ENCODE measurements at places on chromosomes 11 and 22. TPM values are rescaled to one million over a fixed set of nuclear protein-coding genes. Genes with fewer than 3 reads are reported as not detected.

GRCh38 chr11:118649941-118650340 lies 29.5 kb downstream of the TREH start:
- DNase-seq, result no peak

DNA sequence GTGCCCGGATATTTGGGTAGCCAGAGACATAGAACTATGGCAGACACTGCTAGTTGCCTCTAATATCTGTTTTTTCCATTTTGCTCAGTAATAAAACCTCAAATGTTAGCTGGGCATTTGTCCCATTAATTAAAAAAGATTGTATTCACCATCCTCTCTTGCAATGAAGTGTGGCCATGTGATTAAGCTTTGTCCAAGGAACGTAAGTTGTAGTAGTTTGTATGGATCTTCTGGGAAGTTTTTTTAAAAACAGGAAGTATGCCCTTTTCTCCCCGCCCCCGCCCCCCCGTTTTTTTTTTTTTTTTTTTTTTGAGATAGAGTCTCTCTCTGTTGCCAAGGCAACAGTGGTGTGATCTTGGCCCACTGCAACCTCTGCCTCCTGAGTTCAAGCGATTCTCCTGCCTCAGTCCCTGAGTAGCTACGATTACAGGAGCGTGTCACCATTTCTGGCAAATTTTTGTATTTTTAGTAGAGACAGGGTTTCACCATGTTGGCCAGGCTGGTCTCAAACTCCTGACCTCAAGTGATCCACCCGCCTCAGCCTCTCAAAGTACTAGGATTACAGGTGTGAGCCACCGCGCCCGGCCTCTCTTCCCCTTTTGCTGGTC lies 1.7 kb upstream of the TMEM135 start:
- no peak for DNase-seq

Gene TECTA
- total RNA-seq, result 0.11 TPM

GRCh38 chr11:76823481-76824028 lies 37.2 kb upstream of the ACER3 start:
- peak; percentile 95 for DNase-seq

DNA sequence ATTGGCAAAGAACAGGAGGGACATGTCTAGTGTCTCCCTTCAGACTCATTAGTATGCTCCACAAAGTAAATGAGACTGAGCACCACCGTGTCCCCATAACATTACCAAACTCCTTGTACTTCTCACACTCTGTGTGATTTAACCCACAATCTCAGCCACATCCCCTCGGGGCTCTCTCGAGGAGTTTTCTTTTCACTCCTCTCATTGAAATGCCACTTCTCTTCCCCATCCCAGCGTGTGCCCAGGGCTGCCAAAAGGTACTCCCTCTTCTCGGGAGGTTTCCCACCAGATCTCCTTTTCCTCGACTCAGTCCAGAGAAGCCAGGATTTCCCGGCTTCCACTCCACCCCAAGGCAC lies 1.1 kb downstream of the RBFOX2 start:
- DNase-seq, result no peak

Gene APOL1
- 1.8 TPM for total RNA-seq

- no peak for DNase-seq
Observed at GRCh38 chr22:46650078-46650810, 30.1 kb downstream of the GRAMD4 start.

- no peak for DNase-seq
Observed at GRCh38 chr11:131928992-131929391, 558.6 kb downstream of the NTM start.

- DNase-seq, result no peak
Observed at GRCh38 chr11:116596346-116597260, 176.2 kb downstream of the BUD13 start.

Gene ELMOD1
- total RNA-seq, result not detected

- DNase-seq, result peak; percentile 94
Observed at GRCh38 chr22:33726294-33726734, 194.0 kb downstream of the LARGE1 start.

Gene ANKK1
- total RNA-seq, result 1.4 TPM

GRCh38 chr11:75371949-75372876 lies 20.8 kb upstream of the ARRB1 start:
- no peak for DNase-seq

DNA sequence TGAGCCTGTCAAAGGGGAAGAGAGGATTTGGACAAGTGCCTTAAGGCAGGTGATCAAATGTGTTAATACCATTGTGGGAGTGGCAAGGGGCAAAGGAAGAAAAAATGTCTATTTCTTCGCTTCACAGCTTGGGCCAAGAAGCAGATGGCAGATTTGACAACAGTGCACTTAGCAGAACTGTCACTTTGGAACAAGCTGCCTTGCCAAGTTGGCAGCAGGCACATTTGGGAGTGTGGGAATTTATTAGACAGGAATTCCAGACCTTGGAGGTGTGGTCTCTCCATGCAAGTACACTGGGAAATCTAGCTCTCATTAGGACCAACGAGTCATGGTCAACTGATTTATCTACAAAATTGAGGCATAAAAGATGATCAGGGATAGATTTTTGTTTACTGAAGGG lies 265.1 kb downstream of the NELL1 start:
- no peak for DNase-seq

DNA sequence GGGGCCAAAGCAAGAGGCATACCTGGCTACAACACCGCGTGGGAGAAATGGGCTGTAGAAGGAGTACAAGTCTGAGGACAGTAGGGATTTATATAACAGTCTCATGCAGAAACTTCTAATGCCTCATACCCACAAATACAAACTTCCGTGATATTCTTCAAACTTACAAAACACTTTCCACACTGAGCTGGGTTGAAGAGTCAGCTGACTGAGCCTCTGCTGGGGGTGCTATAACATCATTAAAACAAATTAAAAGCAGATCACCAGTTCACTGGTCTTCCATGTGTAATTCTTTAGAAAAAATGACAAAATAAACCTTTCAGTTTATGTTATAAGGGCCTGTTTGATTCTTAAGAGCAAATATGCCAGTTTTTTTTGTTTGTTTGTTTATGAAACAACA lies 92.0 kb downstream of the MUC15 start:
- no peak for DNase-seq

DNA sequence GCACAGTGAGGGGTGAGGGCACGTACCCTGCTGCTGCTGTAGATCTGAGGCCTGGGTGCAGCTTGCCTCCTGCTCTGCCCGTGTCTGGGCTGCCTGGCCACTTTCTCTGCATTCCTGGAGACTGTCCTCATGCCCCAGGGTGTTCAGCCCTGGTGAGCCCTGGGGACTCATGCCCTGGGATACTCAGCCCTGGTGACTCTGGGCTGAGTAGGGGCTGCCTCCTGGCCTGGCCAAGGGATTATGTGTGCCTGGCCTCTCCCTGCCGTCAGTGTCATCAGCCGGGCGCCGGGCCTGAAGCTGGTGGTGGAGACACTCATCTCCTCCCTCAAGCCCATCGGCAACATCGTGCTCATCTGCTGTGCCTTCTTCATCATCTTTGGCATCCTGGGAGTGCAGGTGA lies 94.7 kb downstream of the CACNA1I start:
- DNase-seq, result no peak

Gene RAC2
- 75.9 TPM for total RNA-seq

DNA sequence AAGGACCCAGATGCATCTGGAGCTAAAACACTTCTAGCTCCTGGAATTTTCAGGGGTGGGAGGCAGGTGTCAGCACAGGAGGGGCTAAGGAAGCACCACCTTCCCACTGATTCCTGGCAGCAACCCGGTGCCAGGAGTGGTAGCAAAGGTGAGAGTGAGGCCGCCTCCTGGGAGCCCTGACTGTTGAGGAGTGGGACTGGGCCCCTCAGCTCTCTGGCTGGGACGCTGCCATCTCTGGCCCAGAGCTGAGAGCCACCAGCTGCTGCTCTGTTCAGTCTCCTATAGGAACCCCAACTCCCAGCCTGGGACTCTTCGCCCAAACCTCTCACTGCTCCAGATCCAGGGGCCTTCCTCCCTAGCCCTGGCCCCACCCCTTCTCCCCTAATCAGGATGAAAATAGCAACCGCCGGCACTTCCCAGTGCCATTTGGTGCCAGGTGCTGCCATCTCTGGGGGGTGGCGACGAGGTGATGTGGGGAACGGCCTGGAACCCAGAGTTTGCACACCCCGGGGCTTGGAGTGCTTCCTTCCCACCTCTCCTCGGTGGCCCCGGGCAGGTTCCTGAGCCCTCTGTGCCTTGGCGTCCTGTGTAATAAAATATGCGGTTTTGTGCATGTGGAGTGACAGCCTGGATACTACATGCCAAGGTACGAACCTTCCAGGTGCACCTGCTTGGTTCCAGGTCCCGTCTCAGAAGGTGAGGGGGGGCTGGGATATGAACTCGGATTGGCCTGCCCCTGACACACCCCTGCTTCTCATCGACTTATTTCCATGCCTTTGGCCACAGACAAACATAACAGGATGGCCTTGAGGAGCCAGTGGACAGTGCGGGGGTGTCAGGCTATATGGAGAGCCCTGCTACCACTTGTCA lies 35.7 kb upstream of the CELSR1 start:
- DNase-seq, result no peak

GRCh38 chr11:108368134-108368533 lies 99.2 kb downstream of the C11orf65 start:
- DNase-seq, result peak; percentile 30

Gene TMEM191C
- 0.46 TPM for total RNA-seq

DNA sequence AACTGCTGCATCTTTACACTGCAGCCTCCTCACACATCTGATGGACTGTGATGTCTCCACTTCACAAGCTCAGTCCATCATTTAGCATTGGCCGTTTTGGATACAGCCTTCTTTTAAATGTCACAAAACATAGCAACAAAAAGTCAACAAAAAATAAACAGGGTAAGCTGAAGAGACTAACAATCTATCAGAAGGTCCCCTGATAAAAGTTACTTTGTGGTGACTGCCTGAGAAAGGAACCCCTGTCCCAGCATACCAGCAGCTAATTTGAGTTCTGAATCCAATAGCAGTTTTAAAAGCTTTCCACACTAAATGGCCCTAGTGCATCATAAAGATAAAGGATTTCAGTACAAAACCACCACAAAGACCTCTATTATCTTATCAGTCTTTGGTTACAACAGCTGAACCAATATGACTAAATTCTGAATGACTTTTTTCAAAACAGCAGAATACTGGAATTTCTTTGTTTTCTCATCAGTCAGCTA lies 162.4 kb downstream of the SOX6 start:
- no peak for DNase-seq

Gene C11orf87
- not detected for total RNA-seq

- DNase-seq, result no peak
Observed at GRCh38 chr22:44259366-44260215, 53.2 kb downstream of the SHISAL1 start.

DNA sequence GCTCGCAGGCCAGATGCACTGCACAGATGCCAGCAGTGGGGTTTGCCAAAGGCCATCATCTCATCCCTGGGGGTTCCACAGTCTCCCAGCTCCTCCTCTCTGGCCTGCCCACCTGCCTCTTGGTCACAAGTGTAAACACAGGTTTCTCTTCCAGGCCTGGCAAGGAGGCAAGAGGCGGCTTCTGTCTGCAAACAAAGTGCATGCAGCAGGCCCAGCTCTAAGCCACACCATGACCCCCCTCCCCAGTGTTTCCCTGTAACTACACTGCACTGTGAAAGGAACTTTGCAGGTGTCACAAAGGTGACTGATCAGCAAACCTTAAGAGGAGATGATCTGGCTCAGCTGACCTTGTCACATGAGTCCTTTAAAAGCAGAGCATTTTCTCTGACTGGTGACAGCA lies 26.2 kb upstream of the SHISAL1 start:
- no peak for DNase-seq

Gene DDI1
- not detected for total RNA-seq

GRCh38 chr22:23682827-23683355 lies 7.9 kb upstream of the RGL4 start:
- DNase-seq, result no peak

Gene ACRV1
- not detected for total RNA-seq

Gene KRTAP5-2
- not detected for total RNA-seq

DNA sequence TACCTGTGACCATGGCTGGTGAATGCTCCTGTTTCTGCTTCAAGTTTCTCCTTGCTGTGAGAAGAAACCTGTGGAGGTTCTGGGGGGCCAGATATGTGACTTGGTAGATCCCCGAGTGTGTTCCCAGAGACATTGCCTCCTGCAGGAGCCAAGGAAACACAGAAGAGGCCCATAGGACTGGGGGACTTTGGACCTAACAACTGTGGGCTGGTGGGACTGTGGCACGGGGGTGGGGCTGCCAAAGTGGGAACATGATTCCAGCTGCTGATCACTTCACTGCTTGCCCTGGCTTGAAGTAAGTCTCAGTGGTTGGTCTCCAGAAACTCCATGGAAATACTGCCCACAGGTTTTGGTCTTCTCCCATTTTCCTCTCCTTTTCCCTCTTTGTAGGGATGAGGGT lies 4.1 kb upstream of the NR1H3 start:
- DNase-seq, result no peak

DNA sequence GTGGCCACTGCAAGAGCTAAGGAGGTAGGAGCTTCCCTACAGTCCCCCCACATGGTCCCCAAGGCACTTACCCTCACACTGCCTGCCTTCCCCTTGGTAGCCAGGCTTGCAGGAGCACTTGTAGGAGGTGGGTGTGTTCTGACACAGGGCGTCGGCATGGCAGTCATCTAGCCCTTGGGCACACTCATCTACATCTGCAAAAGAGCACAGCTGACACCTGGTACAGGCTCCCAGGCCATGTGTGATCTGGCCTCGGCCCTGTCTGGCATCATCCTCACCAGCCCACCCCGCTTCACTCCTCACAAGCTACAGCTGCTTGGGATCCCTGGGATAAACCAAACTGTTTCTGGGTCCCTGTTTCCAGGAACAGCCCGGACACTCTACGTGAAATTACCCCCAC lies 1.8 kb downstream of the SCUBE2 start:
- DNase-seq, result no peak

DNA sequence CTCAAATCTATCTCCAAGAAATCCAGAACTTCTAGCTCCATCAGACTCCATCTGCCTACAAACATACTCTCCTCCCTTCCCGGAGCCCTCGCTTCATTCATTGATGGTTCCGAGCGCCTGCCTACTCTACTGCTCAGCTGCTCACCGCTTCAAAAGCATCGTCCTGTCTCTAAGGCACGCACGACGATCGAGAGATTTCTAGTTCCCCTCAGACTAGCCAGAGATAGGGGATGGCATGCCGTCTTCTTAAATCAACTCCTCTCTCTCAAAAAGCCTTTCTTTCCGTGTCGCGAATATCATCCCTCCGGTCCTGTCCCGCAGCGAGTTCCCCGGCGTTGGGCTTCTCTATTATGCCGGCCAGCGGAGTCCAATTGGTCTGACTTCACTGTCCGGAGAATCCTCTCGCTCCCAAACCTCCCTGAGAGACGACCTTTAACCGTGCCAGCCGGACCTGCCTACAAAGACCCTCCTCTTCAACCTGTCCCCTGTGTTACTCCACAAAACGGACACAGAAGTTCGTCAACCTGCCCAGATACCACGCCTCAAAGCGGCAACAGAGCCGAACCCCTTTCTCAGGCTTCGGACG lies 592 bp downstream of the EEF1G start:
- DNase-seq, result no peak

GRCh38 chr22:40758390-40758789 lies 60.8 kb downstream of the SLC25A17 start:
- DNase-seq, result peak; percentile 88

DNA sequence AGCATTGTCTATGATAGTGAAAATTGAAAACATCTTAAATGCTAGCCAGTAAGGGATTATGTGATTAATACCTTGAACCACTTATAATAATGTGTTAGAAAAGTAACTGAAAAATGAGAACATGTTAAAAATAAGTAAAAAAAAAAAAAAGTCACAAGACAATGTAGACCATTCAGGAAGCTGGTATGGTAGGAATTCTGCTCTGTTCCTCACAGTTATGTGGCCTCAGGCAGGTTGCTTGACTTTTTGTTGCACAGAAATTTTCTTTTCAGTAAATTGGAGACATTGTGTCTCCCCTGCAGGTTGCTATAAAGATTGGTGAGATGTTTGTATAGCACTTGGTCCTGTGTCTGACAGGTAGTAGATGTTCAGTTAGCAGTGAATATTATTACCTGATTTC lies 17.3 kb upstream of the PLET1 start:
- peak; percentile 56 for DNase-seq
